M059J (cell line): ENCODE measurements at places on chromosomes 7 and 10. TPM values are rescaled to one million over a fixed set of nuclear protein-coding genes. Genes with fewer than 3 reads are reported as not detected.

CFAP70 gene
- not detected in 2 replicates for total RNA-seq

DNA sequence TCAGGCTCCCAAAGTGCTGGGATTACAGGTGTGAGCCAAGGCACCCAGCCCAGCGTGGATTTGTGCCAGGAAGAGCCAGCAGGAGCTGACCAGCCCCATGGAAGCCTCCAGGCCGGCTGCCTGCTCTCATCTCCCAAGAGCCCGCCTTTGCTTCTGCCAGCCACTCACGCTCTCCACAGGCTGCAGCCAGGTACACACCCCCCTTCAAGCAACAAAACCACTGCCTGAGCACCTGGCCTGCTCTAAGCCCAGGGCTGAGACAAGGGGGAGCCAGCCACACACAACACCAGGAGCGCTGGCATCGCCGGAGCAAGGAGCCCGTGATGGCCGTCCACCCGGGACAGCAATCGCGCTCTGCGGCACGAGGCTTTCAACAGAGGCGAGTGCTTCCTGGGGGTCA is 34.5 kb downstream of the MAD1L1 start:
- DNase-seq = no peak

OR2A7 gene
- total RNA-seq = 0.07 and 0.98 TPM in 2 replicates

GRCh38 chr7:77843194-77843593 is 44.6 kb downstream of the PHTF2 start:
- no peak for DNase-seq

DNA sequence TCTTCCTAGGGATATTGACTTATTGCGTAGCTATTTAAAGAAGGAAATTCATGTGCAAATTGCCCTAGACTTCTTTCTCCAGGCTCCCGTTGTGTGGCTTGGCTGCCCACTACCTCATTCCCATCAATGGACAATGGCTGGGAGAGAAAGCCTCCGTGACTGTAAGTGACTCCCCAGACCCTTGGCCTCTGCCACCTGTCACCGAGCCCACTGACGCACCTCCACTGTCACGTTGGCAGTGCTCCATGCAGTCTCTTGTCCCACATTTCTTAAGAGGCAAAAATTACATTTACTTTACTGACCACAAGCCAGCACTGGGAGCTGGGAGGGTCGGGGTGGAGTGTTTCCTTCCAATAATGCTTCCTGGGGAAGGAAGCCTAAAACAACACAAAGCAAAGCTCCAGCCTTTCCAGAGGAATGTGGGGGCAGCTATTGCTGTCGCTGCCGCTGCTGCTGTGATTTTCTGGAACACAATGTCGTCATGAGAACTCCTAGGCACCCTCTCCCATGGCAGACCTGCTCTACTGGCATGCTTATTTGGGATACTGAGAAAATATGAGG is 89.7 kb upstream of the STEAP1B start:
- DNase-seq = peak; percentile 84

WNT8B gene
- not detected in 2 replicates for total RNA-seq

ENO4 gene
- not detected in 2 replicates for total RNA-seq

DNA sequence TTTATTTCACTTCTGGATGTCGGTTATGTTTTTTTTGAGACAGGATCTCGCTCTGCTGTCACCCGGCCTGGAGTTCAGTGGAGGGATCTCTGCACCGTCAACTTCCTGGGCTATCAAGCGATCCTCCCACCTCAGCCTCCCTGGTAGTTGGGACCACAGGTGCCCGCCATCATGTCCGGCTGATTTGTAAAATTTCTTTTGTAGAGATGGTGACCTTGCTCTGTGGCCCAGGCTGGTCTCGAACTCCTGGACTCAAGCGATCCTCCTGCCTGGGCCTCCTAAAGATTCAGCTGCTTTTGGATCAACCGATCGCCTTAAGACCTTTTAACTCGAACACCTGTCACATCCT is 606 bp upstream of the RABGEF1 start:
- no peak for DNase-seq

CEP55 gene
- total RNA-seq = 85.5 and 87.9 TPM in 2 replicates

GRCh38 chr10:95423164-95424005 is 132.6 kb upstream of the PDLIM1 start:
- no peak for DNase-seq

DNA sequence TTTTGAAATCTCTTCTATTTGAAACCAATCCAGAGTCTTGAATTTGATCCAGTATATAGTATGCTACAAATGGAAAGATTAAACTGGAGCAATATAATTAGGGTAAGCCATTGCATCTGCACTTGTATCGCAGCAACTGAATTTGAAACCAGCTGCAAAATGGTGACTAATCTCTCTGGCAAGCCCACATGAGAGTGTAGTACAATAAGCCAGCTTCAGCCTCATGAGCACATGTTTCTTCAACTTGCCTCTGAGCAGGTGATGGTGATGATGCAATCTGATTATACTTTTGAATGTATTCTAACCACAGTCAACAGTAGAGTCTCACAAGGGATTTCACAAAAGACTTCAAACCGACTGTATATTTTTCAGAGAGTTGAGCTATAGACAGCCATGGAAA is 829 bp upstream of the RPA3 start:
- DNase-seq = peak; percentile 87

PRPS1L1 gene
- total RNA-seq = not detected in 2 replicates

DNA sequence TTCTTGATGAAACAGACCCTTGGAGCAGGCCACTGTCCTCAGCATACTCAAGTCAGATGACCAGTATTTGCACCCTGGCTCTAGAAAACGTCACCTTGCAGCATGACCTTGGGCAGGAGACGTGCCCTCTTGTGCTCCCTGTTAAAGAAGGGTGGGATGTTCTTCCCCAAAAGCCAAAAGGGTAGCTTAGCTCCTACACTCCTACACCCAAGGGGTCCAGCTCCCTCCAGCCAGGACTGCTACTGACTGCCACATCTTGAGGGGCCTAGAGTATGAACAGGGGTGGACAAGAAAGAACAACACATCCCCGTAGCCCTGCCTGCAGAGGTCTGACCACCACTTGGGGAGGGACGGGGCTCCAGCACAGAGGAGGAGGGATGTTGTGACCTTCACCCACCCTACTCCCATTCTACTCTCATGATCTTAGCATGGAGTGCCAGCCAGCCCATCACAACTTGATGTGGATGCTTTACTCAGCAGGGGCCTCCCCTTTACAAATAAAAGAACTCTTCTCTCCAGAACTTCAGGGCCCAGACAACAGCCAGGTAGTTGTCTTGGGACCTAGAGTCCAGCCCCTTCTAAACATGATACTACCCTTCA is 165.3 kb upstream of the ZMIZ1 start:
- no peak for DNase-seq

- no peak for DNase-seq
Observed at GRCh38 chr7:234051-234707, 41.8 kb downstream of the FAM20C start.

GTF2IRD2 gene
- total RNA-seq = 4.3 and 17.9 TPM in 2 replicates

SLC18A3 gene
- not detected in 2 replicates for total RNA-seq

DNA sequence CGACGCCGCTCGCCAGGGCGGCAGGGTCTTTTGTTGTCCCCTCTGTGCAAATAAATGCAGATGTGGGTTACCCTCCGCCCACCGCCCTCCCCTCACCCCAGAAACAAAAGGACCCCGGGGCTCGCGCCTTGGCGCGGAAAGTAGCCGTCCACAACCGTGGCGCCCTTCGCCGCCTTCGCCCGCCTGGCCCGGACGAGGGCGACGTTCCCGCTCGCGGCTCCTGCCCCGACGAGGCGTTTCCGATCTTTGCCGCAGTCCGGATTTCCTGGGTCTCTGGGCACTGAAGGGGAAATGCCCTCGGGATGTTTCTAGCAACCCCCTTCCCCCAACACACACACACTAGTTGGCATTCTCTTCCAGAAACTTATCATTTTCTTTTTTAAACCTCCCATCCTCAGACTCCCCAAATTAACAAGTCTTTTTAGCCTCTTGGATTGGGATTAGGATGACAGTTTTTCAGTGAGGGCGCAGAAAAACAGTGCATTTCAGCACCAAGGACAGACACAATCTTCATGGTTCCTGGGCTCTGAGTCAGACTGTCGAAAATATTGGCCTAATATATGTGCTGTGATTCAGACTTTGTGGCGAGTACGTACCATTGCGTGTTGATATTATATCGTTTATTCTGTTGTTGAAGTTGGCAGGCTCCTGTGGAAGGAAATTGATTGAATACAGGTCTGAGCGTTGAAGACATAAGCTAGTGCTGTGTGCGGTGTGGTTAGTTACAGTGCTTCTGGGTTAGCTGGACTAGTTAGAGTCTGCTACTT is 771 bp downstream of the PHYHIPL start:
- peak; percentile 70 for DNase-seq

- no peak for DNase-seq
Observed at GRCh38 chr7:50751146-50751545, 31.6 kb downstream of the GRB10 start.

GRCh38 chr10:121433965-121434364 is 164.3 kb downstream of the FGFR2 start:
- DNase-seq = no peak

SPDYE6 gene
- not detected in 2 replicates for total RNA-seq

TYSND1 gene
- total RNA-seq = 5.5 and 12.2 TPM in 2 replicates

SNX10 gene
- total RNA-seq = 8.6 and 10.2 TPM in 2 replicates

CTAGE4 gene
- 2.7 TPM in 1 of 2 replicates, not detected in the other for total RNA-seq

GRCh38 chr10:89302625-89303024 is 779 bp downstream of the IFIT2 start:
- peak; percentile 60 for DNase-seq

GRCh38 chr7:118436663-118437062 is 212.2 kb downstream of the ANKRD7 start:
- no peak for DNase-seq

TRIM24 gene
- total RNA-seq = 13.9 and 21.0 TPM in 2 replicates

GRCh38 chr10:70277396-70278030 is 6.3 kb downstream of the NPFFR1 start:
- DNase-seq = no peak

SYCE1 gene
- total RNA-seq = not detected in 2 replicates

DNA sequence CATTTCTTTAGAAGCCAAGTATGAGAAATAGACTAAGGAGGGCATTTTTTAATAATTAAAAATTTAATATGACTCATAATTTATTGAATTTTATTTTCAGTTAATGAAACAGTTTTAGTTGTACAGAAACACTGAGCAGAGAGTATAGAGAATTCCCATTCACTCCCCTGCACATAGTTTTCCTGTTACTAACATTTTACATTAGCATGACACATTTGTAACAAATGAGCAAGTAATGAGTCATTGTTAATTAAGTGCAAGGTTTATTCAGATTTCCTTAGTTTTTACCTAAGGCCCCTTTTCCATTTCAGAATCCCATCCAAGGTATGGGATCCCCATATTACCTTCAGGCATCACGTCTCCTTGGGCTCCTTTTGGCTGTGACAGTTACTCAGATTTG is 271.5 kb upstream of the FZD8 start:
- peak; percentile 69 for DNase-seq

DNA sequence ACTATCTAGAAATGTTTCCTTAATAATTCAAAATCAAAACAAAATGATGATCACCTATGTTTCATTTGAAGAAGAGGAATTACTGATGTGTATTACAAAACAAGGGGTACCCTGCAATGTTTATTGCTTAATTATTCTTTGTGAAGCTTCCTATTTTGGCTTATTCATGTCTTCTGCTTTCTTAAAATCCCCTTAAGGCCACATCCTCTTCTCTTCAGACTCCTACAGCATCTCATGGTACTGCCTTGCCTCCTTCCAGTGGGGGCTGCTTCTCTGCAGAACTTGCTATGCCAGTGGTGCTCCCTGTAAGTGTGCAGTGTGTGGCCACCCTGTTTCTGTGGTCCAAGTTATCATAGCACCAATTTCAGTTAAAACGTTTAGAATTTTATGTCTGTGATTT is 35.0 kb downstream of the CCDC146 start:
- DNase-seq = no peak

SSC4D gene
- 0.39 and 0.44 TPM in 2 replicates for total RNA-seq

GRCh38 chr7:32515890-32516550 is 20.7 kb downstream of the AVL9 start:
- no peak for DNase-seq

SLC13A1 gene
- not detected in 2 replicates for total RNA-seq

PRLHR gene
- not detected in 2 replicates for total RNA-seq

GRCh38 chr7:128835790-128836641 is 5.8 kb downstream of the FLNC start:
- no peak for DNase-seq

TUBB8 gene
- total RNA-seq = 0.22 TPM in 1 of 2 replicates, not detected in the other

ADAM22 gene
- total RNA-seq = 0.74 and 1.4 TPM in 2 replicates

- no peak for DNase-seq
Observed at GRCh38 chr10:127618797-127619196, 69.7 kb downstream of the NPS start.

DNA sequence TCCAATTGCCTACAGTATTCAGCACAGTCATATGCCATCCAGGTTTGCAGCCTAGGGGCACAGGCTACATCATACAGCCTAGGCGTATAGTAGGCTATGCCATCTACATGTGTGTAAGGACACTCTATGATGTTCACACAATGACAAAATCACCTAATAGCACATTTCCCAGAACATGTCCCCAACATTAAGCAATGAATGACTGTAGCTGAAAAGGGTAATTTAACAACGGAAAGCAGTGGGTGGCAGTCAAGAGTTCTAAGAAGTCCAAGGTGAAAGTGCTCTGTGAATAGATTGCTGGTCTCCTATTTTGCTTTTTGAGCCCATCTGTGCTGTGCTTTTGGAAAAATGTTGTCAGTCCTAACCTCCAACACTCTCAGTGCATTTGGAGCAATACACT is 162.6 kb downstream of the KLF6 start:
- no peak for DNase-seq

PRR15 gene
- total RNA-seq = 0.17 TPM in 1 of 2 replicates, not detected in the other

VIPR2 gene
- total RNA-seq = not detected in 2 replicates

PON3 gene
- total RNA-seq = 0.49 TPM in 1 of 2 replicates, not detected in the other

DNA sequence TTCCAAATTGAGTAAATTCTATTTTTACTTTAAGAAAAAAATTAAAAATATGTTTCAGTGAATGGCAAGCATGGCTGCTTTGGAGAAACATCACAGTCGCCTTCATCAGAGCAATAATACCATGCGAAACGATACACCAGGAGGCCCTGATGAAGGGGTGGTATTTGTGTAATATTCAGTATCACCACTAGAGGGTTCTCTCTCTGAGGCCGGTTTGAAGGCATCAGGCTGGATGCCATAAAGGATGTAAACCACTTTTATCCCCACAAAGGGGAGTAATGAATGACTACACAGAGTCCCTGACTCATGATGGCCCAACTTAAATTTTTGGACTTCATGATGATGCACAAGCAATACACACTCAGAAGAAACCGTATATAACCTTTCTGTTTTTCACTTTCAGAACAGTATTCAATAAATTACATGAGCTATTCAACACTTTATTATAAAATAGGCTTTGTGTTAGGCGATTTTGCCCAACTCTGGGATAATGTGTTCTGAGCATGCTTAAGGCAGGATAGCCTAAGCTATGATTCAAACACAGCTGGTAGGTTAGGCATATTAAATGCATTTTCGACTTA is 95.5 kb downstream of the PPP1R17 start:
- DNase-seq = peak; percentile 79
